GM06990 (cell line): ENCODE measurements at places on chromosomes 13 and 19.

DNA sequence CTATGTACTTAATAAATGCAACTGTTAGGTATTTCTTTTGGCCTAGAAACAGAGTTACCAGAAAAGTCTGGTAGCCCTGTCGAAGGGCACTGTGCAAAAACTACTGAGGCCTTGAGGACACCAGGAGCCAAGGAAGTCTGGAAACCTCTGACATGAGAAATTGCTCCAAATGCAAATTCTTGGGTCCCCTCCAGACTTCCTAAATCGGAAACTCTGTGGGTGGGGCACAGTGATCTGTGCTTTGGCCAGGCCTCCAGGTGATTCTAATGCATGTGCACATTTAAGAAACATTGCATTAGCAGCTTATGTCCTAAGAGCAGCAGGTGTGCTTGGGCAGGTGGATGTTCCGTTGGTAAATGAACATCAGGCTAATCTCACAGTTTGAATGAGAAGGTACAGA, 50.0 kb downstream of the STARD13 start:
- no peak for DNase-seq

DNA sequence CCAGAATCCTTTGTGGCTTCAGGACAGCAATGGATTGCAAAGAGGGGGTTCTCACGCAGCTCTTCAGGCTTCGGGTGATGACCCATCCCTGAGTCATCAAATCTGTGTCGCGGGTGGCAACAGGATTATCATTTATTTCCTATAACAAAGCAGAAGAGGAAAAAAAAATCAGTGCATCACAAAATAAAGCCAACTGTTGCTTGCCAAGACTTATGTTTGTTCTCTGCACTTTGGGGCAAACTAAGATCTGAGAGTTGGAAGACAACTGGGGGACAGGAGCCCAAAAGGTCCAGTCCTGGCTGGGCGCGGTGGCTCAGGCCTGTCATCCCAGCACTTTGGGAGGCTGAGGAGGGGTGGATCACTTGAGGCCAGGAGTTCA, 6.4 kb downstream of the GNA15 start:
- no peak for DNase-seq

- DNase-seq: no peak
These were observed 346.0 kb downstream of the KCNRG start for GRCh38 chr13:50361282-50361681.

GRCh38 chr13:74730556-74731331, 596.5 kb upstream of the KLF12 start:
- no peak for DNase-seq

DNA sequence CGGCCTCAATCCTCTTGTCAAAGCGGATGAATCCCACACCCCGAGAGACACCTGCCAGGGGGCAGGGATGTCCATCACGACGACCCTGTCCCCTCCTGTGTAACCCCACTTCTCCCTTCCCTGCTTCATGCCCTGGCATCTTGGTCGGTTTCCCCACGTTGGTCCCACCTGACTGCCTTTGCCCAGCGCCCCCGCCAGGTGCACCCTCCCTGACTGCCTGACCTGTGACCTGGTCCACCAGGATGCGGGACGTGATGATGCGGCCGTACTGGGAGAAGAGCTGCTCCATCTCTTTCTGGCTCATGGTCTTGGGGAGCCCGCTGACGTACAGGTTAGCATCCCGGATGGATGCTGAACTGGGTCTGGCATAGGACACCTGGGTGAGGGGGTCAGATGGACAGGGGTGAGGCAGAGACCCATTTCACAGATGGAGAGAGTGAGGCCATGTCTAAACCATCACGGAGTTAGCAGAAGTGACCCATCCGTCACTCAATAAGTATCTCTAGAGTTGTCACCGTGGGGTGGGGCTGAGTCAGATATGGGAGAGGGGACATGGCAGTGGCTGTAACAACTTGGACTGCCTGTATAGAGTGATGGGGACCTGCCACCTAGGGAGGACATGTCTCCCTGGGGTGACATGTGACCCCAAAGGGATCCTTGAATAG, 22.5 kb downstream of the ELAVL3 start:
- no peak for DNase-seq

DNA sequence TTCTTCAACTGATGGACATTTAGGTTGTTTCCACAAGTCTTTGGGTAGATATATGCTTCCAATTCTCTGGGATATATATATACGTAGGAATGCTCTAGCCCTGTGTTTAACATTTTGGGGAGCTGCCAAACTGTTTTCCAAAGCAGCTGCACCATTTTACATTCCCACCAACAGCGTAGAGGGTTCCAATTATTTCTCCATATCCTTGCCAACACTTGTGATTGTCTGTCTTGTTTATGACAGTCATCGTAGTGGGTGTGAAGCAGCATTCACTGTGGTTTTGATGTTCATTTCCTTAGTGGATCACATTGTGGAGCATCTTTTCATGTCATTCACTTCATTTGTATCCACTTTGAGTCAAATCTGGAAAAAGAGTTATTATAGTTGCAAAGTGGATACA, 4.7 kb upstream of the CBLC start:
- DNase-seq: no peak

GRCh38 chr19:13033819-13034611, 38.7 kb downstream of the NFIX start:
- no peak for DNase-seq

GRCh38 chr19:55676383-55676782, 1.4 kb downstream of the EPN1 start:
- no peak for DNase-seq

DNA sequence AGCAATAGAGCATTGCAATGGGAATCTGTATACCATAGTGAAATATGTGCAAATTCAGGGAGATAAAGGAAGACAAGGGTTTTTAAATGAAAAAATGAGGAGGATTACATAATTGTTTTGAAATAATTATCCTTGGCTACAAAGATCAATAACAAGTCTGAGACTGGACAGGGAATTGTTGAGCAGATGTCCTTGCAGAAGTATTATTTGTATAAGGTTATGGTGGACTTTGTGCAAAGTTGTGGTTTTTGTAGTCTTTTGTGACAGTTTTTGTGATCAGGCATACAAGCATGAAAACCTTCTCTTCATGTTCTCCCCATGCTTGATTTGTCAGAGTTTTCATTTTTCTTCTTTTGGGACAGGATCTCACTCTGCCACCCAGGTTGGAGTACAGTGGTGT, 25.3 kb upstream of the ZNF780A start:
- DNase-seq: no peak

- no peak for DNase-seq
These were observed 25.2 kb downstream of the ZNF383 start for GRCh38 chr19:37243206-37243632.

GRCh38 chr19:28793391-28794168, 419.4 kb downstream of the UQCRFS1 start:
- DNase-seq: peak; percentile 9

DNA sequence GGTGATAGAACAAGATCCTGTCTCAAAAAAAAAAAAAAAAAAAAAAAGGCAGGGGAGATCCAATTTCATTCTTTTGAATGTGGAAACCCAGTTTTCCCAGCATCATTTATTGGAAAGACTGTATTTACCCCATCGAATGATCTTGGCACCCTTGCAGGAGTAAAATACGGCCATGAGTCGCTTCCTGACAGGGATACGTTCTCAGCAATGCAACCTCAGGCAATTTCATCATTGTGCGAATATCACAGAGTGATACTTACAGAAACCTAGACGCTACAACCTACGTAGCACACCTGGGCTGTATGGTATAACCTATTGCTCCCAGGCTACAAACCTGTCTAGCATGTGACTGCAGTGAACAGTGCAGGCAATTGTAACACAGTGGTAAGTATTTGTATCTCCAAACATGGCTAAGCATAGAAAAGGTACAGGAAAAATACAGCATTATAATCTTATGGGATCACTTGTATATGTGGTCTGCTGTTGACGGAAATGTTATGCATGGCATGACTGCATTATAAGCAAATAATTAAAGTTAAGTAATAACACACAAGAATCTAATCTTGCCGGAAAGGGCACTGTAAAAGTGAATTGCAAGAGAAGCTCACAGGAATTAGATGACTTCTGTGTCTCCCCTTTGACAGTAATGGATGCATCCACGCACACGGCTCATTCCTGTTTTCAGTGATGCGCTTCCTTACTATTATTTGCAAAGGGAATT, 24.1 kb downstream of the RFX2 start:
- no peak for DNase-seq

DNA sequence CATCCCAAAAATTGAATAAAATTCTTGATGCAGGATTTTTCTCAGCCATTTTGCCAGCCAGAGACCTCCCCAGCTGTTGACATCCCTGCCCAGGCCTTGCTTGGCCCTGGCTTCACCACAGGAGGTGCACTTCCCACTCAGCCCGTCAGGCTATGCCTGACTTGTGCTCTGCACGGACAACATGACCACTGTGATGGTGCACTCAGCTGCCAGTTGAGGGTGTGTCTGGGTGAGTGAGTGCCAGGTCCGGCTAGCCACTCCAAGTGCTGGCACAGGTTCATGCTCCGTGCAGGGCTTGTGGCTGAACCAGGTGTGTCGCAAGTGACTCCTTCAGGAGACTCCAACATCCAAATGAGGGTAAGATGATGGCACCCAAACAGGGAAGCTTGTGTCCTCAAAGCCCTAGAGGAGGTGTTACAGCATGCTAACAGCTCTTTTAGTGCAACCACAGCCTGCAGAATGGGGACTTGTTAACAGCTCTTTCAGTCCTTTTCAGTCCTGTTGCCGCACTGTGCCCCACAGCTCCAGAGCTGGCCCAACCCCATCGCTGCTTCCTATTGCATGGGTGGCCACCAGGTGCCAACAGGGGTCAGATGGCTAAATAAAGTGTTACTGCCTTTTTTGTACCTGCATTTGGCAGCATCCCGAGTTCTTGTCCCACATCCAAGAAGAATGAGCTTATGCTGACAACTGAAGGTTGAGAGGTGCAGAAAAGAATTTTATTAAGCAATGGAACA, 380.7 kb downstream of the SLITRK5 start:
- DNase-seq: no peak

GRCh38 chr13:24740014-24740890, 23.7 kb upstream of the RNF17 start:
- DNase-seq: no peak

DNA sequence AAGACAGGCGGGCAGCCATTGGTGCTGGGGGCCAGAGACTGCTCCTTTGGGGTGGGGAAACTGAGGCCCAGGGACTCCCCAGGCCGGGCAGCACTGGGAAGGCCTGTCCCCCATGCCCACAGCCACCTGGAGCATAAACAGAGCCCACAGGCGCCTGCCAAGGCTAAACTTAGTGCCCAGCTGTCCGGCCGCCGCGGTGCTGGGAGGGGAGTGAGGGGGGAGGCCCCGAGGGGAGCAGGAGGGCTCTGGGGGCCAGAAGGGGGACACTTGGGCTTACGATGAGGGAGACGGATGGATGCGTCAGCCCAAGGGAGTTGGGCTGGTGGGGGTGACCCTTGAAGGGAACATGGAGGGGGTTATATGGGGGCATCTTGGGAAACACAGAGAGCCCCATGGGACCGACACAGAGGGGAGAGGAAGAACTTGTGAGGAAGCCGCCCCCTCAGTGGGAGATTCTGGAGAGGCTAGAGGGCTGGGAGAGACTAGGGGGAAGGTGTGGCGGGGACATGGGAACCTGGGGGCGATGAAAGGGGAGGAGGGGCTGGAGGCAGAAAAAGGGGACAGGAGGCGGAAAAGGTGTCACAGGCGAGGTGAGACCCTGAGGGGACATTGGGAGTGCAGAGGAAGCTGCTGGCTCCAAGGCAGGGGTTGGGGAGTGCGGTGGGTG, 2.2 kb downstream of the CERS1 start:
- no peak for DNase-seq

GRCh38 chr13:113446488-113446854, 6.8 kb downstream of the ADPRHL1 start:
- DNase-seq: no peak

DNA sequence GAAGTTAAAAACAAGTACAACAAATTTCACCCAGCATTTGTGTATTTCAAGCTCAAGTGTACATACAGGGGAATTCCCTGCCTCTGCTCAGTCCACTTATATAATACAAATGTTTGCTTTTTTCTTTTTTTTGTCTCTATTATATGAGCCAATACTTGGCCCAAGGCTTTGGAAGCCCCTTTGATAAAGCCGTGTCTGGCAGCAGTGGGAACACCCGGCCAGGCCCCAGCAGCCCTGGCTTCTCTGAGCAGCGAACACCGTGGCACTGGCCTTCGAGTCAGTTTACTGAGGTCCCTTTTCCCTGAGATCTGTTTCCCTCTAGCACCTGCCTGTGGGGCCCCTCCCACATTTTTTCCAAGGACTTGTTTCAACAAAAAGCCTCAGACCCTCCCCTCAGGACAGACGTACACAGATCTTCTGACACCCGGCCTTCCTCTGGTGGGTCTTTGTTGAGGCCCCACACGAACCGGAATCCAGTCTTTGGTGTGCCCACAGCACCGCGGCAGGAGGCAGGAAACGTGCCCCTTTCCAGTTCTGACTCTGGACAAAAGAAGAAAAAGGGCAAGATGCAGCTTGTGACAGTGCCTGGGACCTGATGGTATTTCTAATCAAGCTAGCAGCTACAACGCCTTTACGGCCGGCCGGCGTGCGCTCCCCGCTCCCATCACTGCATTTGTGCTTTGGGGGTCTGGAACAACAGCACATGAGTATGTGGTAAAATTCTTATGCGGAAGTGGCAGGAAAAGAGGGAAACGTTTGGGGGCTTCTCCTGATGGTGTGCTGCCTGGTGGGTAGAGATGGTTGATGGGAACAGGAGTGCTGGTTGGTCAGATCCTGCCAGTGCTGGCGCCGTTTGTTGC, 13.8 kb downstream of the SIPA1L3 start:
- DNase-seq: peak; percentile 54

DNA sequence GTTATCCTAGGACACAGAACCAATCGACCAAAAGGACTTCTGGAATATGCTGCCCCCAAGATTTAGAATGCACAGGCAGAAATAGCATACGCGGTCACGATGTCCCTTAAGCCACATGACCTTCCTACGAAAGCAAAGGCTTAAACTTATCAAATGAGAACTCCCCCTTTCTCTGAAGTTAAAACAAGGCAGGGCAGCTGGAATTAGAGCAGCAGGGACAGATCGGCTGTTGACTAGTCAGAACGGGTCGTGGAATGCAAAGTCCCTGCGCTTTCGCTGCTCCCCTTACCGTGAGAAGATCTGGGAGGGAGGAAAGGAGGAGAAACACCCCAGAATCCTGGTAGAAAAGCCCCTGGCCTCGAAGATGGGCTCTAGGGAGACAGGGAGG, 799 bp upstream of the USPL1 start:
- no peak for DNase-seq

DNA sequence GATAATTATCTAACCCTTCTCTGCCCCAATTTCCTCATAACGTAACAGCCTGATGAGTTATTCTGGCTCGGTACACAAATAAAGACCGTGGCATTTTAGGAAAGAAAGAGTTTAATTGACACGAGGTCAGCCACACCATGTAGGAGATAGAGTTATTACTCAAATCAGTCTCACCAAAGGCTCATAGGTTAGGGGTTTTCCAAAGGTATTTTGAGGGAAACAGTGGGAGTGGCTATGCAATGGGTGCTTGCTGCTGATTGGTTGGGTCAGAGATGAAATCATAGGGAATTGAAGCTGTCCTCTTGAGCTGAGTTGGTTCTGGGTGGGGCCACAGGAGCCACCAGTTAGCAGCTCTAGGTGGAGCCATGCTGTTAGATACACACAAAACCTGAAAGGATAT, 137.5 kb downstream of the FREM2 start:
- peak; percentile 19 for DNase-seq
